ENCODE measurements at places on chromosomes 3 and 15. TPM values are rescaled to one million over a fixed set of nuclear protein-coding genes. Genes with fewer than 3 reads are reported as not detected.

- no peak for DNase-seq
These were observed 175.7 kb downstream of the FAM43A start for GRCh38 chr3:194861375-194861774.

DNA sequence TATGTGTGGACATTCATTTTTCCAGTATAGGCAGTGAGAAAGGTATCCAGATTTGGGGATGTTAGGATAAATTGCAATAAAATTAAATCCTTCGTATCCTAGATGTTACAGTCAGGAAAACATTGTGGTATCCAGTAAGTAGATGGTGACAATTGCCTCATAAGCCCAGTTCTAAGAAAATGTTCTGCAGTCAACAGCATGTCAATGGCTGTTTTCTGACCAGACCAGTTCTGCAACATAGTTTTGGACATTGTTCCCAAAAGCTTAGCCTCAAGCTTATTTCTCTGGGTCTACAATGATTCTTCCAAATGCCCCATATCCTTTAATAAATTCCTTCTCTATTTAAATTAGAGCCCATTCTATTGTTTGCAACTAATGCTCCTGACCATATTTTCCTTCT is 480.7 kb downstream of the FHIT start:
- DNase-seq: no peak

DNA sequence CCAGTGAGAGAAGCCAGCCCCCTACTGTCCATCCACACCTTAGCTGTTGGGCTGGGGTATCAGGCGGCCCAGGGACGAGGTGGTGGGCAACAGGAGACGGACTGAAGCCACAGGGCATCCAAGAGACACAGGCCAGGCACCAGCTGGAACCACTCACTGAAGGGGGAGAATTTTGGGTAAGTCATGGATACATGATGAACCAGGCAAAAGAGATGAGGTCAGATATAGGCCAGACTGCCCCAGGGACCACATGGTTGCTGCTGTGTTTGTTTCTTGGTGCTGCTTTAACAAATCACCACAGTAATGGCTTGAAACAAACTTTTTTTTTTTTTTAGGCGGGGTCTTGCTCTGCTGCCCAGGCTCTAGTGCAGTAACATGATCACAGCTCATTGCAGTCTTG is 66.4 kb downstream of the SEMA5B start:
- peak; percentile 63 for DNase-seq

Gene AZI2
- 25.6 TPM for total RNA-seq

Gene EPHB1
- 2.5 TPM for total RNA-seq
